GM23338 (cell line): ENCODE measurements at places on chromosomes 2 and 18. TPM values are rescaled to one million over a fixed set of nuclear protein-coding genes. Genes with fewer than 3 reads are reported as not detected.

Gene TUBB8B
- 0.74 and 1.2 TPM in 2 replicates for polyA plus RNA-seq

Gene MC4R
- polyA plus RNA-seq = not detected in 2 replicates

Gene PPP1R1C
- 14.6 and 18.8 TPM in 2 replicates for polyA plus RNA-seq

Gene SS18
- polyA plus RNA-seq = 33.4 and 41.3 TPM in 2 replicates

Gene FZD7
- 164 and 188 TPM in 2 replicates for polyA plus RNA-seq

Gene SLC4A5
- polyA plus RNA-seq = 0.50 and 0.70 TPM in 2 replicates

Gene WDR54
- polyA plus RNA-seq = 35.2 and 42.6 TPM in 2 replicates

Gene RALBP1
- 102 and 103 TPM in 2 replicates for polyA plus RNA-seq

Gene ASXL2
- polyA plus RNA-seq = 6.6 and 7.0 TPM in 2 replicates

Gene HOXD12
- not detected in 2 replicates for polyA plus RNA-seq

Gene SRD5A2
- polyA plus RNA-seq = 0.05 TPM in 1 of 2 replicates, not detected in the other
